NCI-H510A treated with DMSO at 0.1 percent for 48 hours (cell line): ENCODE measurements at places on chromosomes 3 and 15.
A peak's percentile ranks its signal among the peaks of the same experiment; 100 is the strongest.

GRCh38 chr15:80233581-80233980 is 18.4 kb downstream of the CTXND1 start:
- no peak for DNase-seq

GRCh38 chr3:36596419-36596818 is 167.9 kb downstream of the DCLK3 start:
- DNase-seq = no peak

DNA sequence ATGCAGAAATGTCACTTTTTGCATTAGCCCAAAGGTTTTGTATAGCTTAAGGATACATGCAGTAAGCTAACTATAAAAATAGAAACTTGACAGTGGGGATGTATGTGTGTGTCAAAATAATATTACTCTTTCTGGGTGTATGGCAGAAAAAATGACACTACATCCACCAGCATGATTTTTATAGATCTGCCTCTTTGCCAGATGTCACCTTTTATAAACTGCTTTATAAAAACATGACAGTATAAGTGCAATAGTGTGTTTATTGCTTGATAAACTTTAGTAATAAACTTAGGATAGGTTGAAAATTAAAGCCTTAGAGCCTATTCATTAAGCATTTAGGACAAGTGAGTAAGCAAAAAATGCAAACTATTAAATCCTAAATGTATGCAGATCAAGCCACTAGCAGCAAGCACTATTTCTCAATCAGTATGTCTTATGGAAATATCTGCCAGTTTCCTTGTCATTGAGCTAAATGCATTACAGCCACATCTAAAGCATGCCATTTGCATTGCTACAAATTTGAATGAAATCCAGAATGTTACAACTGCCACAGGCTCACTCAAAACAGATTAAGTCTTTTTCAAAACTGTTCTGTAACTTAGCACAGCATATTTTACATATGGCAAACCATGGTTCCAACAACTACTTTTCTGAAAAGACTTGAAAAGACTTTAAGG is 935.0 kb downstream of the FHIT start:
- no peak for DNase-seq

GRCh38 chr15:42736178-42736792 is 643 bp downstream of the CDAN1 start:
- DNase-seq = no peak

DNA sequence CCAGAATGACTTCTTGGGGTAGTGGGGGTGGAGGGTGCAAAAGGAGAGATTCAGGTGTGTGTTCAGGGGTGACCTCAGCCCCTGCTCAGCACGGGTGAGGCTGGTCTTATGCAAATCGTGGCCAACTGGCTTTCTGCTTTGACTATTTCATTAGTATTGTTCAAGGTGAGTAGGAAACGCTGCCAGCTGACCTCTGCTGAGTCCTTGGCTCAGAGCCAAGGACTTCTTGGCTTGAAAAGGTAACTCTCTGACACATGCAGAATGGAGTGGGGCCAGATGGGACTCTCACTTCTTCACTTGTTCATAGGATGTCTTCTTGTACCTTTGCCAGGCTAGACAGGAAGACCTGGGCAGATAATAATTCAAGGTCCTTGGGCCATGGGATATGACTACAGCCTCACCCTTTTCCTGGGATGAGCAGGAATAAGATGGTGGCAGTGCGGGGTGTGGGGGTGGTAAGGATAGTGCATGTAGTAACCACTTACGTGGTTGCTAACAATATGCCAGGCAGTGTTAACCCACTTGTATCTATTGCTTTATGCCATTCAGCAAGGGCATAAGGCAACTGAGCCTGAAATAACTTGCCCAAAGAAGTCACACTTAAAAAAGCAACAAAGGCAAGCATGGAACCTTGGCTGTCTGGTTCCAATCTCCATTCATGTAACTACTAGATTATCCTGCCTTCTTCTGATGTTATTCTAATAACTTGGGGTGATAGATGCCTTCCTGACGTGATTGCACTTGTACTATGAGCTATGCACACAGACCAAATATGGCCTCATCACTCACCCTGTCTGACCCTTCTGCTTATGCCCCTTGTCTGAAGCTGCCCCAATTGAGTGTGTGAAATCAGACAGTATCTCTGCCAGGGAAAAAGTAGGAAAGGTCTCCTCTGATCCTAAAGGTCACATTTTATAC is 193.1 kb downstream of the NR1D2 start:
- DNase-seq = peak; percentile 45

DNA sequence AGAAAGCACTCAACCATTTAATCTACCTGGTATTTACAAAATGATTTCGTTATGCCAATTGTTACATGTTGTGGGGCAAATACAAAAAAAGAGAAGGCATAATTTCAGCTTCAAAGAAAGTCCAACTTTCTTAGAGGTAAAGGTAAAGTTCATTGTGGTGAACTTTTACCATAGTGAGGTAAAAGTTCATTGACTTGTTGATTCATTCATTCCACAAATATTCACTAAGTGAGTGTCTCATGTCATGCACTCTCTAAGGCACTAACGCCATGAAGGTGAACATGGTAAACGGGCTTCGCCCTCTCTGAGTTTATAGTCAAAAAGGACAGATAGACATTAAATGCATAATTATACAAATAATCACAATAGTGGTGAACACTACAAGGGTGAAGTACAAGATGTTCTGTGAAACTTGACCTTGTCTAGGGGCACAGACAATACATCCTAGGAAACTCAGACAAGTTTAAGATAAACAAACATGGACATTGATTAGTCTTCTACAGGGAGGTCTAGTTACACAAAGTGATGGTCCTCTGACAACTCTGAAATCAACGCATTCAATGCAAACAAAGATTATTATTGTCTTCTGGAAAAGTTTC is 378.6 kb downstream of the MAGI1 start:
- no peak for DNase-seq

GRCh38 chr15:50431204-50431603 is 7.0 kb downstream of the USP8 start:
- no peak for DNase-seq

GRCh38 chr3:66618066-66618465 is 117.2 kb upstream of the LRIG1 start:
- DNase-seq = no peak

DNA sequence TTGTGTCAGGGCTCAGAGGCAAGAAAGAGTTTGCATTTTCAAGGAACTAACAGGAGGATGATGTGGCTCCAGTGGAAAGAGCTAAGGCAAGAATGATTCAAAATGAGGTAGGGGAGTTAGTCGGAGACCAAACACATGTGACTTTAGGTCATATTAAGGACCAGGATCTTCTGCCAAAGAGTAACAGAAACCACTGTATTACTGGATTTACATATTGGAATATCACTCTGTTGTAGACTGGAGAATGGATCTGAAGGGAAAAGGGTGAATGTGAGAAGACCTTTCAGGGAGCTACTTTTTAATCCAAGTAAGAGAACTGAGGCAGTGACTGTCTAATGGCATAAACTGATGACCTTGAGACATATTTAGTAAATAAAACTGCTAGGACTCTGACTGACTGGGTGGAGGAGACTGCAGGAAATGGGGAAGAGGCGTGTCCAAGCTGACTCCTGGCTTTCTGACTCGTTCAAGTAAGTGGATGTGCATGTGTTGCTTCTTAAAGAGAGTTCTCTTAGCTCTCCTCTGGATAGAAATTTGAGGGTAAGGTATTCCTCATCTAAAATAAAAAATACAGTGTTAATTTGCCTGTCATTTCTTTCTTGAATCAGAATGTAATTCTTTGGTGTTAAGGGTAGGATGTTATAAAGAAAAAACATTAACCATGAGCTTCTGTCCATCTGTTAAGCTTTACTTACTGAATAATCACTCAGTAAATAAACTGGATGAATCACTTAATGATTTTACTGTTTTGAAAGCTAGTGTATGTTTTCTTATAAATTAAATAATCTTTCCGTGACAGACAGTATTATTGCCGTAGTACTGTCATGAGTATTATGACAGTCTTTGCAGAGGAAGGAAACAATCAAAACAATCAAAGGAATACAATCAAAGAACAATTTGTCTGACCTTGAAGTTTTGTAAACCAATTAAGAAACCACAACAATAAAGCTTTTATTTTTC is 58.3 kb upstream of the CFAP20DC start:
- no peak for DNase-seq

GRCh38 chr3:55664387-55664786 is 177.3 kb upstream of the WNT5A start:
- no peak for DNase-seq

DNA sequence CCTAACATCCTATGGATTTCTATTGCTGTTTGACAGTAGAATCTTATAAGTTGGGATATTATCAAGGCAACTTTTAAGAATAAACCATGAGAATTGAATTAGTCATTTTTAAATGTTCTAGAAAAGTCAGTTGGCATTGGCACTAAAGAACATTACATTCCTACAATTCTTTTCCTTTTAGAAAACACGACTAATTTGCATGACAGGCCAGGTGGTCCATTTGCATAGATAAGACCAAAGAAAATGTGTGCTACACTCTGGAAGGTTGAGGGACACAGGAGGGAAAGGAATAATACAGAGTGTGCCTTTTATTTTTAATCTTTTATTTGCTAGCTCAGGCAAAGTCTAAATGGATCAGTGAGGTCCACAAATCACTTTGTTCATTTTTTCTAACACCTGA is 962.3 kb downstream of the EPHA3 start:
- no peak for DNase-seq

DNA sequence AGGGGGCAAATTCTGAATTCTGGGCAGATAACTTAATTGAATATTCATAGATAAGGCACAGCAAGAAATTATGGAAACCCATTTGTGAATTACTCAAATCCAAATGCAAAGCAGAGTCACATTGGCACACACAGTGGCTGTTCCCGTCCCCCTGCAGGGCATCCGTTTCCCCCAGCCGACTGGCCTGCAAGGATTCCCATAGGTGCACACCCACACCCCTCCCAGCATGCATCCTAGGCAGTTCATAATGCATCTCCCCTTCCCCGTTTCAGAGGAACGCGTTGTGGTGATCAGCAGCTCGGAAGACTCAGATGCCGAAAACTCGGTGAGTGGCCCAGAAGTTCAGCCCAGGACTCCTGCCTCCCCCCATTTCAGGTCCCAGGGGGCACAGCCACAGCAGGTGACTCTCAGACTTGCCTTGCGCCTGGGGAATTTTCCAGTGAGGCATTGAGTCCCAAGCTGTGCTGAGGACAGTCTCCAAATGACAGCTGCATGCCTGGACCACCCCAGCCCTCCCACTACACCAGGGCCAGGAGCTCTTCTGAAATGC is 39.8 kb downstream of the PML start:
- DNase-seq = no peak

DNA sequence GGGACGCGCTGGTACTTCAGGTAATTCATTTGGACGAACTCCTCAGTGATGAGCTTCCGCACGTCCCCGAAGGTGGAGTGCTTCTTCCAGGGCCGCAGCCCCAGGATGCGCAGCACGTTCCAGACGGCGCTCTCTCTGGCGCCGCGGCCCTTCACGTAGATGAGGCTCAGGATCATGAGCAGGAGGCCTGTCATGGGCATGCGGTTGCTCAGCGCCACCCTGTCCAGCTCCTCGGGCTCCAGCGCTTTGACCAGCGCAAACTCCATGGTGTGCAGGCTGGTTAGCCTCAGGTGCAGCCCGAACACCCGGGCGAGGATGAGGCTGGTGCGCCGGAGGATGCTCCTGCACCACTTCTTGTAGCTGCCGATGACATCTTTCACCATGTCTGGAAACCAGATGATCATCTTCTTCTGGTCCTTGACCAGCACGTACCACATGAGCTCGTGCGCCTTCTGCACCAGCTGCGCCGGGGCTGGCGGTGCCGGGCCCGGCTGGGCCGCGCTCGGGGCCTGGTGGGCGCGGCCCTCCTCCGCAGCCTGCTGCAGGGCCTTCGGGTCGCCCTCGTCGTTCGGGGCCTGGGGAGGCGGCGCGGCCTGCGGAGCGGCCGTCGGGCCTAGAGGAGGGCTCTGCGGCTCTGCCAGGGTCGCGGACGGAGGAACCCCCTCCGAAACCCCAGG is 501 bp downstream of the NDN start:
- DNase-seq = no peak

- DNase-seq = no peak
These were observed 832 bp downstream of the TGFBR2 start for GRCh38 chr3:30607032-30607833.

DNA sequence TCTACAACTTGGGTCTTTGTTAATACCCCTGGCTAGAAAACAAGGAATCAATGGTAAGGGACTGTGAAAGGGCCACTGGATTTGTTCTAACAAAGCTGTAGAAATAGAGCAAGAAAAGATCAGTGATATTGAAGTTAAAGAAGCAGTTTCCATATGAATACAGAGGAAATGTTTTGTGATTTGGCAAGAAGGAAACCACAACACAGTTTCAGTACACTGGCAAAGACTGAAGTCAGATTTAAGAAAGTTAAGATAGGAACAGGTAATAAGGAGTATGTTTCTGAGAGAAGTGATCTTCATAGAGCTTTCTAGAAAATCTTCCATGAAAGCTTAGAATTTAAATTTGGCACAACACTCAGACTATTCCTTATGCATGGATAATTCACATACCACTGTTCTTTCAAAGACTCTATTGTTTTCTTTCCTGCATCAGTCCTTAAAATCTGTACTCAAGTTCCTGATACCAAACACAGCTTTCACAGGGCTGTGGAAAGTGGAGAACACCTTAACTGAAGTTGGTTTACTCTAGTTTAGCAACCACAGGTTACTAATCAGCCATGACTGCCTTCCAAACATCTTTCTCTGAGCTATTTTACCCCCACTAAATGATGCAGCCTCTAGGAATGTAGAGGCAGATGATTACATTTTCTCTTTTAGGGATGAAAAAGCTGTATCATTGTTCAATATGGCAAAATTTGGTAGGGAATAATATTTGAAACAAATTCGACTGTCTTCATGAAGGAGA is 32.4 kb upstream of the ALCAM start:
- DNase-seq = no peak

- no peak for DNase-seq
These were observed 457.4 kb downstream of the SHQ1 start for GRCh38 chr3:72390841-72391240.

DNA sequence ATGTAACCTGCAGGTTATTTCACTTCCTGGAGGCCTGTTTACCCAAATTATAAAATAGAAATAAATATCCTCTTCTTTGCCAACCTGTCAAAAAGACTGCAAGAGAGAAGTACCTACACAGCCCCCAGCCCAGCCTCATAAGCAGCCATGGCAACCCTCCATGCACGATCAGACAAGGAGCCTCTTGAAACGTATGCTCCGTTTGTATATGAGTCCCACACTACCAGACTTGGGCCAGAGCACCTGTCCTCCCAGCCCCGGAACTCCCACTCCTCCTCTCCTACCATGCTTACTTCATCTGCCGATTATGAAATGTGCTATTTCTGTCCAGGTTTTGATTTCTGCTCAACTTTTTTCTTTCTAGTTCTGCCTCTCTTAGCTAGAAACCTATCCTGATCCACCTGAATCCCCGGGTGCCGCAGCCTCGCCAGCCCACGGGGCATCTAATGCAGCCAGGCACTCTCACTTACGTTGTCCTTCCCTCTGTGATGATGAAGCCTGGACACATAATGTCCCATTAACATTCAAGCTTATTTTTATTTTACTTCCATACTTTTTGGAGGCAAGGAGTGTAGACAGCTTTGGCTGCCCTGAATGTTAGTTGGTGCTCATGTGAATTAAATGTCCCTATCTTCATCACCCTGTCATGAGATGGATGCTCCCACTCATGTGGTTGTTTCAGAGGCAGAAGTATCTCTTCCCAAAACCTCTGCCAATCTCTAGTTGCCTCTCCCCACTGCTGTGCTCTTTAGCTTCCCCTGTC is 73.8 kb downstream of the MB21D2 start:
- peak; percentile 30 for DNase-seq
